ENCODE measurements at places on chromosomes 13 and 19.

DNA sequence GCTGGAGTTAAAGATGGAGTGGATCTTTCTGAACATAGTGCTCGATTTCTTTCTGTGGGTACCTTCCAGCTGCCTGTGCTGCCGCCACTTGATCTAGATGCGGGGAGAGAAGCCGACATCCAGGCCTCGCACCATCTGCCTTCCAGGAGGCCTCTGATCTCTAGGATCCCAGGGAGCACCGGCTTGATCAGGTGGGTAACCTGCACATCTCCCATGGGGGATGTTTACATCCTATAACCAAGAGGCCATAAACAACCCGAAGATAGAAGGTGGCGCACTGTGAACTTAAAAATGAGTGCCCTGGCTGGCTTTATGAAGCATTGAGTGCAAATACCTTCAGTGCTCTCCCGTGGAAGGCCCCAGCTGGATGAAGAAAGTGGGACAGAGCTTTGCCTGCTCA, at the start of gene C13orf42:
Gene C13orf42, minus strand, starts transcription at position 101 of the 400 bp plus-strand sequence. Its CDS starts 65 bp downstream, at position 36.
- DNase-seq: no peak

GRCh38 chr13:113996081-113996911, 22.4 kb upstream of the C13orf46 start:
- no peak for DNase-seq

- no peak for DNase-seq
Observed at GRCh38 chr19:44282846-44283245, 22.0 kb downstream of the ZNF235 start.

DNA sequence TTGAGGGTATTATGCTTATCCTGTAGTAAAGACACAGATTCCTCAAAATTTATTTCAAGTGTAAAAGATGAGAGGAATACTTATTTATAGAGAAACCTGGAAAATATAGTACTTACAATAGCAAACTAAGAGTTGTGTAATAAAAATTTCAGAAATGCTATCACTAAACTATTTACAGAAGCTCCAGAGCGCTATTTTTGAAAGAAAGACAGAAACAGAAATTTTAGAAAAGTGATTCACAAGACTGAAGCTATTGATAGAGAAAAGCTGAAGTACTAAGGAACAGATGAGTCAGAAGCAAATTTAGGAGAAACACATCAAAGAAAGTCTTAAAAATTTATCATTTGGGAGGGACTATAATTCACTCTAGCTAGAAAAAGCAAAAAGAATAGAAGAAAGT, 1174.2 kb downstream of the DIAPH3 start:
- DNase-seq: no peak

GRCh38 chr13:107801621-107802020, 413.7 kb downstream of the LIG4 start:
- DNase-seq: no peak

GRCh38 chr19:28019901-28020300, 1193.0 kb downstream of the UQCRFS1 start:
- no peak for DNase-seq

DNA sequence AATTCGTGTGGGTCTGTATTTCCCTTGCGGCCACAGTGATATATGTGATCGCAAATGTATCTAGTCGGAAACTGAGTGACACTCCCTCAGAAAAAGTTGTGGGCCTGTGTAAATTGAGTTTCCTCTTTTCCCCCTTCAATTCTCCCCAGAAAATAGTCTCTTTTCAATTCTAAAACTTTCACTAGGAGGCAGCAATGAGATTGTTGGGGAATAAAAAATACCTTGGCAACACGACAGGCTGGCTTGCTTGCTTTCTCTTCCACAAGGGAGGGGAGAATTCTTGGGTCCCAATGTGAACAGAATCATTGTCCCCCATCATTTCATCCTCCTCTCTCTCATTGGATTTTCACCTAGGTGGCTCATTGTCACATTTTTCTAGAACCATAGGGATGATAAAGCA, 3.7 kb upstream of the SOX21 start:
- peak; percentile 12 for DNase-seq

GRCh38 chr19:1421218-1421957, 14.0 kb downstream of the DAZAP1 start:
- DNase-seq: no peak

DNA sequence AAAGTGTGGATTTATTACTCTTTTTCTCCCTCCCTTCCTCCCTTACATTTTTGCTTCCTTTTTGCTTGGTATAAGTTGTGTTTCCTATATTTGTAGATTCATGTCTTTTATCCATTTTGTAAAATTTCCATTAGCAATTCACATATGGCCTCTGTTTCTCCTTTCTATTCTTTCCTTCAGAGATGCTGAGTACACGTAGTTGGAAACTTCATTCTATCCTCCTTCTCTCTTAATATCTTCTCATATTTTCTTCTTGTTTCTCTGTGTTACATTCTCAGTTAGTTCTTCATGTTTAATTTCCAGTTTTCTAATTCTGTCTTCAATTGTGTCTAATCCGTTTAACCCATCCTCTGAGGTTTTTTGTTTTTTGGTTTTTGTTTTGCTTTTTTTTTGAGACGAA, 188.9 kb downstream of the ZIC5 start:
- no peak for DNase-seq

DNA sequence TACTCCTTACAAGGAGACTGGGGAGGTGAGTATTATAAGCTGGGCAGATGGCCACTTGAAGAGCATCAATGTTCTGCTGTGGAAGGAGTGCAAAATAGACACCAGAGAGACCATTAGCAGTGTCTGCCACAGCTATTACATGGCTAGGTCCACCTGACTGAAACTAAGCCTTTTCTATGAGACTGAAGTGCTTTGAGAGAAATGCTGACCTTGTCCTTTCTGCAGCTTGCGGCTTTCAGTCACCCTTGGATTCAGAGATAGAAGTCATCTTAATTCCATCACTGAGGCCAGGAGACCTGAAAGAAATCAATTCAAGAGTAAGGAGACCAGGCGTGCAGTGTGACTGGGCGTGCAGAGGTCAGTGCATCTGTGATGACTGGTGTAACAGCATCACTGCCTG, 1.3 kb upstream of the ZFP28 start:
- DNase-seq: no peak

- DNase-seq: no peak
Observed at GRCh38 chr13:26247011-26247410, 6.9 kb upstream of the CDK8 start.

DNA sequence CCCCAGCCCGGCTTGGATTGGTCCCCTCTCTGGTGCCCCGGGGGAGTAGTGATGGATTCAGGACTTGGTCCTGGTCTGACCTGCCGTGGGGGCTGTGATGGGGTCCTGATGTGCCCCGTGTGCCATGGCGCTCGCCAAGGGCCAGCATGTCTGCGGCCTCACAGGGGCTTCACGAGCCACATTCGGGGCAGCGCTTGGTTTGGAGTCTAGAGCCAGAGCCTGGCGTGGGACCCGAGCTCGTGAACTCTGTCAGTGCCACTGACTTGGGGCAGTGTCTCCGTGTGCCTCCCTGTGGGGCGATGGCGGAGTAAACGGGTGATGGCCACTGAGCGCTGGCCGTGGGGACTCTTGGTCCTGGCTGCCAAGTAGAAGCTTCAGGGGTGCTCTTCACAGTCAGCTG, 17.1 kb downstream of the KDM4B start:
- DNase-seq: no peak

DNA sequence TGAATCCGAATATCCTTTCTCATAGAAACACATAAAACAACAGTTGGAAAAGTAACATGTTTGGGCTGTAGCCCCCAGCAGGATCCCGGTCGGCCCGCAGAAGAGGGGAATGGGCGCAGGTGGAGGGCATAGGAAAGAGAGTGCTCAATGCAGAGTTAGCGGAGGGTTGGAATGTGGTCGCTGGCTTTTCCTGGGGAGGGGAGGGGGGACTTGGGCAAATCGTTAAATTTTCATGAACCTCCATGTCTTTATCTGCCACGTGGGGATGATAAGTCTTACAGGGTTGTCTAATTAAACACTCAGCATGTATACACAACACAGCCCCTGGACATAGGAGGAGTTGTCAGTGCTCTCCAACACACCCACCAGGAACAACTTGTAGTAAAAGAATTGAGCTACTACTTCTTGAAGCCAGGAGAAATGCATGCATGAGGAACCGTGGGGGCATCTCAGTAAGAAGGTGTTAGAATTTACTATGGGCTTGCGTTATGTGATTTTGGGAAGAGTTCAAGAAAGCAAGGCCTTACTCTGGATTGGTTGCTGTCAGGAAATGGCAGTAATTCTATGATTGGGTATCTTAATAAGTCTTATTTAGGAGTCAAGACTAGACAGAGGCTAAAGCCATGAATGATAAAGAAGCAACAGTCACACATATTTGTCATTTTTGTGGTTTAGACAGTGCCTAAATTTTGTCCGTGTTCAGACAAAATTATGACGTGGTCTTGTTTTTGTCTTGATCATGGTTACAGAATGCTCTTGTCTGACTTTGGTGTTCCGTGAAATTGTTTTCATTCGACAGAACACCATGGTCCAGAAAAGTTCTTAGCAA, 671 bp upstream of the SLC46A3 start:
- DNase-seq: peak; percentile 14

DNA sequence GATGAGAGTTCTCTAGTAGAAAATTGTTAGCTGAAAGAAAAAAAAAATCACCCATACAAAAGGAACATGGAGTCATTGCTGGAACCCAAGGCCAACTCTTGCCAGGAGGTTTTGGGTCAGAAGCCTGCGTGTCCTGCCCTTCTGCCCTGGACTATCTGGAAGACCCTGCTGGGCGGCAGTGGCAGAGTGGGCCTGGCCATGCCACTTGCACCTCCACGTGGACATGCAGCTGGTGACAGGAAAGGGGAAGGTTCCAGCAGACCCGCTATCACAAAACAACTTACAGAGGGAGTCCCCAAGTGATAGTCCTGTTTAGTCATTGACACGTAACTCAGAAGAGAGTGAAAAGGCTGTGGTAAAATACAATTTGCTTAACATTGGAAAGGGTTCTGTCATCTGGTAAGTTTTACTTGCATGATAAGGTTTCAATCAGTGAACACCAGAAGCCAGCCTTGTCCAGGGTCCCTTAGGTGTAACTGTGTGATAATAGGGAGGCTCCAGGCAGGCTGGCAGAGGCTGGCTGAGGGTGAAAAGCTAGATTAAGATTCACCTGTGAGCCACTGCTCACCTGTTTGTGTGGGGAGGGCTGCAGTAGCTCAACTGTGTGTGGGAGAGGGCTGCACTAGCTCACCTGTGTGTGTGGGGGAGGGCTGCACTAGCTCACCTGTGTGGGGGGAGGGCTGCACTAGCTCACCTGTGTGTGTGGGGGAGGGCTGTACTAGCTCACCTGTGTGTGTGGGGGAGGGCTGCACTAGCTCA, 47.8 kb downstream of the COL4A2 start:
- no peak for DNase-seq

GRCh38 chr13:78121459-78122348, 203.1 kb upstream of the EDNRB start:
- peak; percentile 73 for DNase-seq

DNA sequence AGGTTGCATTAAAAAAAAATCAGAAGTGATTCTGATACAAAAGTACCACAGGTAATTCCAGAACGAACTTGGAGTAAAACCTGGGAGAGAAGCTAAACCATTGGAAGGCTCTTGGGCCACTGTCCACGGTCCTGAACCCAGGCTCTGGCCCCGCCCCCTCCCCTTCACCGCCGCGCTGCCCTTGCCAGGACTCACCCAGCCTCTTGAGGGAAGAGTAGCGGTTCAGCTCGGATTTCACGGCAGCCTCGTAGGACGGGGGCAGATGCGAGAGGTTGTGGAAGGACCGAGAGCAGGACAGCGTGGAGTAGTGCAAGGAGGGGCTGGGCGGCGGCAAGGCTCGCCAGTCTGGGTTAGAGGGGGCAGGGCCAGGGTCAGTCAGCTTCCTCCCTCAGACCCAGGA, 5.7 kb downstream of the SHISA7 start:
- peak; percentile 67 for DNase-seq

GRCh38 chr13:80359778-80360452, 19.0 kb upstream of the SPRY2 start:
- DNase-seq: peak; percentile 90

GRCh38 chr13:36133950-36134626, 2.9 kb upstream of the DCLK1 start:
- no peak for DNase-seq

- no peak for DNase-seq
Observed at GRCh38 chr19:29325241-29325975, 112.5 kb upstream of the UQCRFS1 start.

- DNase-seq: no peak
Observed at GRCh38 chr19:42166316-42166715, 34.1 kb upstream of the POU2F2 start.

GRCh38 chr13:110950819-110951570, 36.1 kb upstream of the ANKRD10 start:
- DNase-seq: no peak

GRCh38 chr13:58907347-58907746, 1256.4 kb downstream of the DIAPH3 start:
- no peak for DNase-seq

DNA sequence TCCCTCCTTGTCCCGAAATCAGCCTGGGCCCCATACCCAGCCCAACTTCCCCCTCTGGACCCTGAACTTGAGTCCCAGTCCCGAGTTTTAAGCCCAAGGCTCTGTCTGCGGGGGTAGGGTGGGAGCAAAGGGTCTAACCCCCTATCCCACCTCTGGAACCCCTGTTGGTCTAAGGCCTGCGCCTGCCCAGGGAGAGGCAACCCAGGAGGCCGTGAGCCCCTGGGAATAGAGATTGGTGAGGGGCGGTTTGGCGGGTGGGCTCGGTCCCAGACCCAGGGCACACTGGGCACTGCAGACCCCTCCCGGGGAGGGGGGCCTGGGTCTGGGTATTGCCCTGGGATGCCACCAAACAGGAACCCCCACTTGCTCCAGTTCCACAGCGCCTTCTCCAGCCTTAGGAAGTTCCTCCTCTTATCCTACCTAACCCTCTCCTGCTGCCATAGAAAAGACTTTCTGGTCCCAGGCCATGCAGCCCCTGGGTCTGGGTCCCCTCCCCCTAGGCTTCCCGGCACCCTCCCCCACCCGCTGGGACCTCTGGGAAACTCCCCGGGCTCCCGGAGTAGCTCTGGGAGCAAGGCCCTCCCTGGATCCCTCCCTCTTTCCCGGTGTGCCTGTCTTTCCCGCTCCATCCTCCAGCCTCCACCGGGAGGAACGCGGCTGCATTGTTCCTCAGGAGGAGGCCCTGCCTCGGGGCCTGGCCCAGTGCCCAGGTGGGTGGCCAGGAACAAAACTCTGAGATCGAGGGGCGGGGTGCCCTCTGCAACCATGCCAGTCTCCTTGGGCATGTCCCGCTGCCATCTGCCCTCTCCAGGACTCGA, 33.6 kb upstream of the NANOS3 start:
- DNase-seq: no peak
